ENCODE measurements at places on chromosomes 11 and 22.

DNA sequence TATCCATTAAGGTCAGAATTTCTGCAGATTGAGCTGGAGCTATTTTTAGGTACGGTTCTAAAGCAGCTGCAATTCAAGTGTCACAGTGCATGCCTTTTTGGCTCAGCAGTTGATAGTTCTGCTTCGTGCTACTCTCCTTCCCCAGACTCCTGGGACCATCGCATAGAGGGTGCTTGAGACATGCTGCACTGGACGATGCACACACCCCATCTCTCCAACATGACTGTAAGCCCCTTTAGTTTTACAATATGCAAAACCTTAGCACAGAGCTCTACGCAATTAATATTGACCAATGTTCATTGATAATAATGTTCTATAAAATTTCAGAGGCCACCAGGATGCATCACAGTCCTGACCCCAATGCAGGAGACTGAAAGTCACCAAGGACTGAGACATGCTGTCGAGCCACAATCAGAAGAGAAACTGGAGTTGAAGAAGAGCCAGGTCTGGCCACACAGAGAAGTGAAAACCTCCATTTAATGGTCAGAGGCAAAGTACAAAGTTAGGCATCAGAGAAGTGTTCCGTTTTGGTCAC is 120.9 kb upstream of the ZC3H12C start:
- no peak for DNase-seq

DNA sequence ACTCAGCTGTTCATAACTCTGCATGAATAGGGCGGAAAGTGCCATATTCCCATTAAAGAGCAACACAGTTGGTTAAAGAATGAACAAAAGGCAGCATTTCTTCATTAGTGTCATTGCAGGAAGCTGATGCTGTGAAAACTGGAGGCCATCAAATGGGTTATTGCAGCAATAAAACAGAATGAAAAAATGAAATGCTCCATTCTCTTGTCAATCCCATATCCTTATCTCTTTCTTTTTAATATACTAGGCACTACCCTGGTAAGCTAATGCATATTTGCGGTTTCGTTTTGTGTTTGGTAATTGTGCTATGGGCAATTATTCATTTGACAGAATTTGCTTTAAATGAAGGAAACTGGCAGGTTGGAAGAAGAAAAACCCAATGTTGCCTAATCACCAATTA is 25.3 kb downstream of the C11orf71 start:
- DNase-seq = no peak

- DNase-seq = no peak
Measured at GRCh38 chr11:16013649-16014275, 342.6 kb downstream of the SOX6 start.

- no peak for DNase-seq
Measured at GRCh38 chr11:123091506-123091905, 29.6 kb upstream of the HSPA8 start.

- DNase-seq = no peak
Measured at GRCh38 chr22:24989541-24989951, 37.0 kb downstream of the KIAA1671 start.

- no peak for DNase-seq
Measured at GRCh38 chr11:35267504-35267903, 128.5 kb downstream of the CD44 start.
